ENCODE measurements at places on chromosomes 16 and 17. TPM values are rescaled to one million over a fixed set of nuclear protein-coding genes. Genes with fewer than 3 reads are reported as not detected.

The SULT1A3 gene
- 11.3 TPM for total RNA-seq

The TSPAN10 gene
- 0.22 TPM for total RNA-seq

The PRRT2 gene
- not detected for total RNA-seq

The TNP2 gene
- not detected for total RNA-seq

The KRTAP4-9 gene
- not detected for total RNA-seq

GRCh38 chr16:72149676-72150464, 22.1 kb downstream of the PMFBP1 start:
- no peak overlapping the region for H3K4me3 ChIP-seq
- H3K27me3 ChIP-seq: no peaks in the 10 kb centered on the region
- no peaks in the 10 kb centered on the region for H3K36me3 ChIP-seq
- no peak overlapping the region for H3K27ac ChIP-seq
- H3K4me1 ChIP-seq: no peaks in the 10 kb centered on the region
- no peak for DNase-seq

DNA sequence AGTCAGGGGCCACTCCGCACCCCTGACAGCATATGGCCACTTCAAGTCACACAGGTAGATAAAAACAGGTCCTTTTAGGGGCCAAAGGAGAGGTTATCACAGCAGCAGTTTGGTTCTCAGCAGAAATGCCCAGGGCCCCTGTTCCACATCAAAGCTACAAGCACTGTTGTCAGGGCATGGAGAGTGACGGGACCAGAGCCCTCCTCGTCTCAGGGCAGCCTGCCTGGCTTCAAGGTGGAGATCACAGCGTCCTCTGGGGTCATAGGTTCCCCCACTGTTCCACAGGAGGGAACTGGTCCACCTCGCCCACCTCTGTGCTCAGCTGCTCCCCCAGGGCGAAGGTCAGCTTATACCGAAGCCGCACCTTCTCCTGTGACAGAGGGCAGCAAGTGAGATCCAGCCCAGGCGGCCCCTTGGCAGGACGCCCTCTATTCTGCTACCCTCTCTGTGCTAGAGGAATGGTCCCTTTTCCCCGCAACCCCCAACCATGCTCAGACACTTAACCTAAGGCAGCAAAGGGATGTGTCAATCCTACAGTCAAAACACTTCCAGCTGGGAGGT, 23.3 kb downstream of the GGA3 start:
- no peaks in the 10 kb centered on the region for H3K27me3 ChIP-seq
- no peak overlapping the region for H3K4me3 ChIP-seq
- H3K4me1 ChIP-seq: peaks cover 33% of the 10 kb centered on the region
- no peak for DNase-seq
- peak overlapping the region; percentile 85 for H3K27ac ChIP-seq

DNA sequence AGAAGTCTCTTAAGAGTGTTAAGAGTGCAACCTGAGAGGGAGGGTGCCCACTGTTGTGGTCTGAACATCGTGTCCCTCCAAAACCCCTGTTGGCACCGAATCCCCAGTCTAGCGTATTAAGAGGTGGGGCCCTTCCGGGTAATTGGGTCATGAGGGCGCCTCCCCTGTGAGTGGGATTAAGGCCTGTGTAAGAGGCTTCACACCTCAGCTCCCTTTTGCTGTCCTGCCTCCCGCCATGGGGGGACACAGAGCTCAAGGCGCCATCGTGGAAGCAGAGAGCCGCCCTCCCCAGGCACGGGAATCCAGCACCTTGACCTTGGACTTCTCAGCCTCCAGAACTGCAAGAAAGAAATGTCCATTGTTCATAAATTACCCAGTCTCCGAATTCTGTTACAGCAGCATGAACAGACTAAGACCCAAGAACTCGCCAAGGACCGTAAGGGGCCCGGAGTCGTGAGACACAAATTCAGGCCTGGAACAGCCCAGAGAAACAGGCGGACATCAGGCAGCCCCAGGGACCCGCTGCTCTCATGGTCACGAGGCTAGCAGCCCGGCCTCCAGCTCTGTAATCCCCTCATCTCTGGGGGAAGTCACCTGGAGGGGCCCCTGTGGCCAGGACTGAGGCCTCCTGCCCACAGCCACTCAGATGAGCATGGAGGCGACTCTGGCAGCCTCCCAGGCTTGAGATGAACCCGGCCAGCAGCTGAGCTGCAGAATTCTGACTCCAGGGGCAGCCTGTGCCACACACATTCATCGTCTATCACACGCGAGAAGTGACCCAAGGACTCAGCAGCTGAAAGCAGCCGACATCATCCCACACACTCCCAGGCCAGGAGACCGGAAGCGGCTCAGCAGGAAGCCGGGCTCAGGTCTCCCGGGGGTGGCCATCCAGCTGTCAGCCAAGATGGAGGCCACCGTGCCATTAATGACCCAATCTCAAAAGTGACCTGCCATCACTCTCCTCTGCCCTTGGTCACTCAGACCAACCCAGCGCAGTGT, 12.8 kb upstream of the CHMP6 start:
- no peak for DNase-seq
- H3K27me3 ChIP-seq: no peaks in the 10 kb centered on the region
- H3K4me1 ChIP-seq: peaks cover 6% of the 10 kb centered on the region
- H3K27ac ChIP-seq: no peak overlapping the region
- no peak overlapping the region for H3K4me3 ChIP-seq

DNA sequence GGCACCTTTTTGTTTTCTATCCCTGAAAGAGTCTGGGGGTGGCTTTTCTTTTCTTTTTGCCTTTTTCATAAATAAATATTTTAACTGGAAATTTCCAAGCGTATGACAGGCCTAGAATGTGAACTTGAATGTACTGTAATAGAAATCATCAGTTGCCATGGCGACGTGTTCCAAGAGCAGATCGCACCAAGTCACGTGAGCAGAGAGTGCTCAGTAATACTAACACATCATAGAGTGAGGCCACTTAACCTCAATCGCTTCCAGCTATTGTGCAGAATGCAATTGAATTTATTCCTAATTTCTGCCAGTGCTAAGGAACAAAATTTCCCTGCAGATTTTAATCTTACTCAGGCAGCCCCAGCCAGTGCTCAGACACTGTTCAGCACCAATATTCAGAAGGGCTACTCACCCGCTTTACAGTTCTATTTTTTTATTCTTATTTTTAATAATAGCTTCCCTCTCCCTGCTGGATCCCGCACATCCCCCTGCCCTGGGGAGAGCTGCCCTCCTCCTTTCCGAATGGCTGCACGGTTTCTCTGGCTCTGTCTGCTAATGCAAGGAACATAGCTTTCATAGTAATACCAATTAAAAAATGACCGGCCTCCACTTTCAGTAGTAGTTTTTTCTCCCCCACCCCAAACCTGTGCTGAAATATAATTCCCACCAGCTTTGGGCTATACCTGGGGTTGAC, 26.2 kb upstream of the PMFBP1 start:
- H3K27ac ChIP-seq: no peak overlapping the region
- H3K27me3 ChIP-seq: no peaks in the 10 kb centered on the region

DNA sequence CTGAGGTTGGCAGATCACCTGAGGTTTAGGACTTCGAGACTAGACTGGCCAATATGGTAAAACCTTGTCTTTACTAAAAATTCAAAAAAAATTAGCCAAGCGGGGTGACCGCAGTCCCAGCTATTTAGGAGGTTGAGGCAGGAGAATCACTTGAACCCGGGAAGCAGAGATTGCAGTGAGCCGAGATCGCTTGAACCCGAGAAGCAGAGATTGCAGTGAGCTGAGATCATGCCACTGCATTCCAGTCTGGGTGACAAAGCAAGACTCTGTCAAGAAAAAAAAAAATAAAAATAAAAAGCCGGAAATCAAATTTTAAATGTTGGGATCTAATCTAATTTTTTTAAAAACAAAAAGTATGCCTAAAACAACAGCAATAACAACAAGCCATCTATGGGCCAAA, 56.3 kb downstream of the ABCC1 start:
- peak overlapping the region; percentile 46 for H3K27ac ChIP-seq
- no peak overlapping the region for H3K4me3 ChIP-seq
- H3K27me3 ChIP-seq: no peaks in the 10 kb centered on the region
- no peaks in the 10 kb centered on the region for H3K36me3 ChIP-seq
- H3K4me1 ChIP-seq: peaks cover 15% of the 10 kb centered on the region

DNA sequence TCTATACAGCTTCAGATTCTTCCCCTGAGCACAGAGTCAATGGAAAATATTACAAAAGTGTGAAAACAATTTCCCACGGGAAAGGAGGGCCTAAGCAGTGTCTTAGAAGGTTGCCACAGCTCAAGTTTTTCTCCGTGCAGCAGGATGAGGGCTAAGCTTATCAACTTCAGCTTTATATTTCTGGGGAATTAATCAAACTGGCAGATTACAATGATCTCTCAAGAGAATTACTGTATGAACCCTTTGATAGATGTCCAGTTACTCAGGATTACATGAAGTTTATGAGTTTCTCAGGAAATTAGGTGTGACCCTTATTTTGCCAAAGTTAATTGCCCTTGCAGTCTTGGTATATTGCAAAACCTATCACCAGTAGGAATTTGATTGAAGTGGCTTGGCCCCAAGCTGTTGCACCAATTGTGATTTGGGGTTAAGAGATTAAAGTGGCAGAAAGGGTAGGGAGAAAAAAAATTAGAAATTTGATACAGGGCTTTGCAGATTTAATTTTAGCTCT, 298.4 kb downstream of the MAP2K6 start:
- DNase-seq: no peak
- no peaks in the 10 kb centered on the region for H3K4me1 ChIP-seq
- no peaks in the 10 kb centered on the region for H3K27me3 ChIP-seq
- H3K27ac ChIP-seq: no peak overlapping the region

GRCh38 chr16:59878479-59878878, 1144.4 kb upstream of the GOT2 start:
- no peaks in the 10 kb centered on the region for H3K27me3 ChIP-seq
- no peak overlapping the region for H3K4me3 ChIP-seq
- no peaks in the 10 kb centered on the region for H3K36me3 ChIP-seq
- DNase-seq: no peak
- H3K27ac ChIP-seq: no peak overlapping the region

GRCh38 chr16:51245658-51245995, 94.6 kb upstream of the SALL1 start:
- no peak for DNase-seq
- H3K27ac ChIP-seq: no peak overlapping the region
- no peaks in the 10 kb centered on the region for H3K27me3 ChIP-seq
- no peak overlapping the region for H3K4me3 ChIP-seq
- no peaks in the 10 kb centered on the region for H3K4me1 ChIP-seq
